Aorta (tissue), 5 donors: ENCODE measurements at places on chromosomes 4 and X. TPM values are rescaled to one million over a fixed set of nuclear protein-coding genes. Genes with fewer than 3 reads are reported as not detected.

GRCh38 chrX:84240848-84241565, 53.0 kb upstream of the RPS6KA6 start:
- peak; percentile 46 for DNase-seq

DNA sequence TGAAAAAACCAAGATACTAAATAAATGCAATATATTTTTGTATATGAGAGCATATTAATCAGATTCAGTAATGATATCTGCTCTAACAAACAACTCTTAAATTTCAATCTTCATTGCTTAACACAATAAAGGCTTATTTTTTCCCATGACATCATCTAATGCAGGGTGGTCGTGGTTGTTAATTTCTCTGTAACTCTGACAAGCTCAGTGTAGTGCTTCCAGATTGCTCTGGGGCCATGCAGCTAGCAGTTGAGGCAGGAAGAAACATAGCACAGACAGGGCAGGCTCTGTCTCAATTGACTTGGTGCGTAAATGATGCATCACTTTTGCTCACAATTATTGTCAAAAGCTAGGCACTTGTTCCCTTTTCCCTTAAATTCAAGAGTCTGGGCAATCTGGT, 869 bp upstream of the GRXCR1 start:
- no peak for DNase-seq

DNA sequence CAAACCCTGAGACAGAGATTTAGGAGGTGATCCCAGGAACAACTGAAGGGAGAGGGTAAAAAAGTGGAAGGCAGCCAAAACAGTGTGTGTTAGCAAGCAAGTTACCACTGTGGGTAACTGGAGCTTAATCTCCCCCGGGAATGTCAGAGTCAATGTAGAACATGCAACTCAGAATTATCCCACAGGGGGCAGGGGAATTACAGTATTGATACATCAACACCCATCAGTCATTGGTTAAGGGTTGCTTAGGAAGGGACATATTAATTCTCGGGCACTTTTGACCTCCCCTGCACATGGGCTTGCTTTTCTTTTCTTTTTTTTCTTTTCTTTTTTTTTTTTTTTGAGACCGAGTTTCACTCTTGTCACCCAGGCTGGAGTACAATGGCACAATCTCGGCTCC, 29.3 kb downstream of the CXorf58 start:
- no peak for DNase-seq

DNA sequence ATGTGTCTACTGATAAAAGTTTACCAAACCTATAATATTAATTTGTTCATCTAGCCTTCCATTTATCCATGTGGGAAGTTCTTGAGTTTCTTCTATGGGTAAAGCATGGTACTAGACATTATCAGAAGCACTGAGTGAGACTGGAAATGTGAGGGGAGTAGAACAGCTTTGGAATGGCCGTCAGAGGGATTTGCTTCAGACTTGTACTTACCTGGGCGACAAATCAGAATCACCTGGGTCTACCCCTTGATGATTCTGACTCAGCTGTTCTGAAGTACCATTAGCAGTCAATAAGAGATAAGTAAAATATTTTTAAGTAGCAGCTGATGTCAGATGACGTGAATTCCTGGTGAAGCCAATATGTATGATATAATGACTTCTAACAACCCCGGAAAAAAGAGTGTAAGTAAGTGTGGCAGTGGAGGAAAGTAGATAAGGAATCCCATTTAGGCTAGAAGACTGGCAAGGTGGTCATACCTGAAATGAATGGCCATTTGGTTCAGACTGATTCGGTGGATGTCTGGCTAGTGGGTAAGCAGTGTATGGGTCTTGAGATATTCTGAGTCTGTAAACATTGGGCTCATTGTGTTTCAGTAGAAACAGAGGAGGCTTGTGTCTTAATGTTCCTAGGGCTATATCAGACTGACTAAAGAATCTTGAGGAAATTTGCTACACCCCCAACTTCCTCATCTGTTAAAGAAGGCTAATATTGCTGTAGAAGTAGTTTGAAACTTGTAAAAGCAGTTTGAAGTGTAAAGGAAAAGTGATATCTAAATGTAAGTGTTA, 409.2 kb downstream of the NKX6-1 start:
- DNase-seq: no peak

GRCh38 chrX:56978172-56978571, 17.2 kb downstream of the SPIN3 start:
- no peak for DNase-seq

DNA sequence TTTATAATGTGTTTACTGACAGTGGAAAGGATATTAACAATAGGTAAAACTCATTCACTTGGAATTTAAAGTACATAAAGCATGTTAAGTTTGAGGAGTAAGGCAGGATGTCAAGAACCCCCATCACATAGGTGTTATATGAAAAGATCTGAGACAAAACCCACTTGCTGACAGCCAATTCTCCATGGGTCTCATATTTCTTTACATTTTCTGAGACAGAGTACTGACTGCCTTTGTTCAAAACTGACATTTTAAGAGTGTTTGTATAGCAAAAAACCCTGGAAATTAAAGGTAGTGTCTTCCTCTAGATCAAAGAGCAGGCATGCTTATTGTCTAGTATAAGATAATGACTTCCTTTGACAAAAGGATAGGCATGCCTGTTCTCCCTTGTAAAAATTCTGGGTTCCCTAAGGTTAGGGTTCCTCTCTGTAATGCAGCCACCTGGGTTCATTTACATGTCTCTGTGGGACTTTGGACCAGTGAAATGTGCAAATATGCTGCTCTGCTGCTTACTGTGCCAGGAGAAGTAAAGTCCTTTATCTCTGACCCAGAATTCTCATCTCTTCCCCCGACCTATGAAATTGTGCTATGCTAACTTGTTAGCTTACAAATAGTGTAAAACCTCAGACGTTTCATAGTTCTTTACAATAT, 123.6 kb downstream of the PCDH18 start:
- DNase-seq: no peak

- DNase-seq: no peak
Measured at GRCh38 chr4:15506464-15506863, 36.8 kb downstream of the CC2D2A start.

GRCh38 chr4:116150152-116150551, 935.2 kb downstream of the TRAM1L1 start:
- DNase-seq: no peak

DNA sequence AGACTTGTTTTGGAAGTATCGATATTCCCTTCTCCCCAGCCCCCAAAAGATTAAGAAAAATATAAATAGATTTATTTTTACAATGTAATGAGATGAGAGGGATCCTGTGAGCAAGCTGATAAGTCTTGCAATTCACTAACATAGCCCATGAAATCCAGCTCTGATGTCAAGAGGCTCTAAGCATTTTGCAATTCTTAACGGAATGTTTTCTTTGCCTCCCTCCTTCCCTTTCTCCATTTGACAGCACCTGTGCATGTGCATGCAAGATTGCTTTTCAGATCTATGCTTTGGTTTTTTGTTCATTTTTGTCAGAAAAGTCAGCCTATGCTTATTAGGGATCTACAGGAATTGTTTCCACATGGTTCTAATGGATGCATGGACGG, 169.9 kb downstream of the SLIT2 start:
- DNase-seq: no peak

DNA sequence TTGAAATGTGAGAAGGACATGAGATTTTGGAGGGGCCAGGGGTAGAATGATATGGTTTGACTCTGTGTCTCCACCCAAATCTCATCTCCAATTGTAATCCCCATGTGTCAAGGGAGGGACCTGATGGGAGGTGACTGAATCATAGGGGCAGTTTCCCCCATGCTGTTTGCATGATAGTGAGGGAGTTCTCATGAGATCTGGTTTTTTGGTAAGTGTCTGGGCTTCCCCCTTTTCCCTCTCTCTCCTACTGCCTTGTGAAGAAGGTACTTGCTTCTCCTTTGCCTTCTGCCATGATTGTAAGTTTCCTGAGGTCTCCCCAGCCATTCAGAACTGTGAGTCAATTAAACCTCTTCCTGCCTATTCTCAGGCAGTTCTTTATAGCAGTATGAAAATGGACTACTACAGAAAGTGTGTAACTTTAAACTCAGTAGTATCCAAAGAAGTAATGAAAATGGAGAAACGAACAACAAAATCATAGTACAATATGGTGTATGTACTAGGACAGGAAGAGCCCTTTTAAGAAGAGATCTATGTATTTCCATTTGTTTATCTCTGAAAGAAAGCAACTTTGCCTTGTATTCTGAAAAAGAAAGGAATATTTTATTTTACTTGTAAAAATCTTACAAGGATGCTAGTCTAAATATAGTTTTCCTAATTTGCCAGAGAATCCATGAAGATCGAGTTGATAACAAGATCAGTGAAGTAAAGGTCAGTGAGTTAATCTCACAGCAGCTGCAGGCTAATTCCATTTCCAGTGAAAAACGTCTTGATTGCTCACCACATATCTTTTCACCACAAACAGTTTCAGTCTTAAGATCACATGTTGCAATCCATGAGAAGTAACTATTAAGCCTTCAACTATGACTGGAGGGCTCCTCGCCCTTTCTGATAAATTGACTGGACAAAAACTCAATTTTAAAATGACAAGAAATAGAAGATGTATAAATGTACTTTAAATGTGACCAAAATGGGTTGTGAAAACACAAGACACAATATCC, 20.5 kb downstream of the PKD2 start:
- DNase-seq: no peak

DNA sequence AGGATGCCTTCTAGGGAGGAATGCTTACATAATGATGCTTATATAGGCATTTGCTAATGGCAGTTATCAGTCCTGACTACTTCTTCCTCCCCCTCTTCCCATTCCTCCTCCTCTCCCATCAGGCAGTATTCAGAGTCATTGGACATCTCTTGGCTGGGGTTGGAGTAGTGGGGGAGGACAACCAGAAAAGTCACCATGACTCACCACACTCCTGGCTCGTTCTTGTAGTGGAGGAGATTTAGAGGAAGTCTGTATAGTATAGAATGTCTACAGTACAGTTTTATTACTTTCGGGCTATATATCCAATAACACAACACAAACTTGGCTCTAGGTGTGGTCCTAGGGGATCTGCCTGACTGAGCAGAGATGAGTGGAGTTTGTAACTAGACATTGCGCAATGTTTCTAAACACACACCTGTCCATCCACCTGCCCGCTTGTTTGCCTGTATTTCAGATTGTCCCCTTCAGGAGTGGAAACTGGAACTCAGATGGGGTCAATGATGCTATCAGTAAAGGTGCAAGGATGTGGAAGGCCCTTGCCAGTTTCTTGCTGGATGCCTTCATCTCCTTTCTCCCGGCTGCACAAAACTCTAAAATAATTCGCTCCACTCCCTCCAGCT, 27.9 kb upstream of the KIAA1210 start:
- DNase-seq: no peak

- no peak for DNase-seq
Measured at GRCh38 chr4:77849278-77849965, 13.2 kb upstream of the MRPL1 start.

DNA sequence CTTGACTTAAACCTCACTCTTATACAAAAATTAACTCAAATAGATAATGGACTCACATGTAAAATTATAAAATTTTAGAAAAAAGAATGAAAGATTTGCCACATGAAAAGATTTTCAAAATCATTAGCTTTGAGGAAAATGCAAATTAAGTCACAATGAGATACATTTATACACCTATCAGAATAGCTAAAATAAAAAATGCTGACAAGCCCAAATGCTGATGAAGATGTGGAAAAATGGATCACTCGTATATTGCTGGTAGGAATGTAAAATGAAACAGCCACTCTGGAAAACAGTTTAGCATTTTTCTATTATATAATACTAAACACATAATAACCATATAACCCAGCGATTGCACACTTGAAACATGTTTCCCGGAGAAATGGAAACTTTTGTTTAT, 316.2 kb downstream of the ANKRD50 start:
- no peak for DNase-seq

DNA sequence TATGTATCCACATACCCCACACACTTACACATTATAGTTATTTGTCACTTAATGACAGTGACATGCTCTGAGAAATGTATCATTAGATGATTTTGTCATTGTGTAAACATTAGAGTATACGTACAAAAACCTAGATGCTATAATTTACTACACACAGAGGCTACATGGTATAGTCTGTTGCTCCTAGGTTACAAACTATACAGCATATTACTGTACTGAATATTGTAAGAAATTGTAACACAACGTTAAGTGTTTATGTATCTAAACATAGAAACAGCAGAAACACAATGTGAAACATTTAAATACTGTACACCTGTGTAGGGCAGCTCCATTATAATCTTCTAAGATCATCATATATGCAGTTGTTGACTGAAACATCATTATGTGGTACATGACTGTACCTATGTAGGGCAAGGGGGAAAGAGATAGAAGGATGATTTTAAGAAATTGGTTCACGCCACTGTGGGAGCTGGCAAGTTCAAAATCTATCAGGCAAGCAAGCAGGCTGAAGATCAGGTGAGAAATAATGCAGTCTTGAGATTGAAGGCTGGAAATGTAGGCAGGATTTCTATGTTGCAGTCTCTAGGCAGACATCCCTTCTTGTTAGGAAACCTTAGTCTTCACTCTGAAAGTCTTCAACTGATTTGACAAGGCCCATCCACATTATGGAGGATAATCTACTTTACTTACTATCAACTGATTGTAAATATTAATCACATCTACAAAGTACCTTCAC, 78.0 kb upstream of the CPEB2 start:
- DNase-seq: no peak

GRCh38 chrX:122303761-122304160, 880.3 kb upstream of the GRIA3 start:
- DNase-seq: no peak

DNA sequence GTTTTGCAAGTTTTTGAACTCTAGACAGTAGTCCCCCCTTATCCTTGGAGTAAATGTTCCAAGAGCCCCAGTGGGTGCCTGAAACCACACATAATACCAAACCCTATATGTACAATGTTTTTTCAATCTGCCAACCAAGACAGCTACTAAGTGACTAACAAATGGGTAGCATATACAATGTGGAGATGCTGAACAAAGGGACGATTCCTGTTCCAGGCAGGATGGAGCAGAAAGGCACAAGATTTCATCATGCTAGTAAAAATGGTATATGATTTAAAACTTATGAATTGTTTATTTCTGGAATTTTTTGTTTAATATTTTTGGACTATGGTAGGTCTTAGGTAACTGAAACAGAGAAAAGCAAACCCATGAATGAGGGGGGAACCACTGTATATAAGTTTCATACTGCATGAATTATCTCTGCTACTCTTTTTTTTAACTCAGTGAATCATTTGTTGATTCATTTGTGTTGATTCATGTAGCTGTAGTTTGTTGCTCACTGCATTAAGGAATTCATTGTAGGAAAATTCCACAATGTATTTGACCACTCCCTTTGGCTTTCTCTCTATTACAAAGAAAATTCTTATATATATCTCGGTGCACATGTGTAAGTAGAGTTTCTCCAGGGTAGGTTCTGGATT, 21.9 kb upstream of the ANXA3 start:
- DNase-seq: no peak

RPS6KA6 gene
- polyA plus RNA-seq: 4.9 TPM

KIAA1210 gene
- polyA plus RNA-seq: not detected

TEC gene
- 2.2 TPM for polyA plus RNA-seq

MAGEA1 gene
- polyA plus RNA-seq: not detected

ABRAXAS1 gene
- 13.3 TPM for polyA plus RNA-seq

CXCL13 gene
- 1.8 TPM for polyA plus RNA-seq

TRPC5OS gene
- polyA plus RNA-seq: not detected

PAGE4 gene
- not detected for polyA plus RNA-seq

PRPS2 gene
- polyA plus RNA-seq: 17.5 TPM

EXOC1L gene
- polyA plus RNA-seq: not detected

ASB12 gene
- polyA plus RNA-seq: not detected
